ENCODE measurements at places on chromosomes 13 and 19.

GRCh38 chr19:54682306-54682856 is 19.6 kb downstream of the LILRB4 start:
- no peak for DNase-seq

DNA sequence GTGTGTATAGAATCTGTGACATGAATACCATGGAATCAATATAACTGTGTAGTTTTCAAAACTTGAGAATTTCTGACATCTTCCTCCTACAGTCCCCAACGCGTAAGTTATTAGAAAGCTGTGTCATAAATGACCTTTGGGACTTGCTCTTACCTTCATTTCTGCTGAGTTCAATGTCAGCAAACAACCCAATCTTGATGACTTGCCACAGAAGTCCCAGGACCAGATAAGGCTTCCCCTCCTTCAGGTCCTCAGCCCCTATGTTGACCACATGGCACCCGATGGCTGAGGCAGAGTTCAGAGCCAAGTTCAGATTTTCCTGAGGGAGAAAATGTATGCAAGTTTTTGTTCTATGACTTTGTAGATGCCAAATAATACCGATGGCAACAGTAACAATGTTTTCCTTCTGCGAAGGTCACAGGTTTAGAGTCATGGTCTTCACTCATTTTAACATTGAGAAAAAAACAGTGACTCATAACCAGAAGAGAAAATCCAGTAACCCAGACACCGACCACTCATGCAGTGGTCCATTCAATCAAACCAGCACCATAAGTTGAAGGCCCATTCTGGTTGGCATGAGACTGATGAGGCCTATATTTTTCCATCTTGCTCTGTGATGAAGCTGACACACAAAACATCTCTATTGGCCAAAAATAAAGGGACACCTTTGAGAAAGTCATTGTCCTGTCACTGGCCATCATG is 29.2 kb downstream of the LCP1 start:
- DNase-seq, result no peak

DNA sequence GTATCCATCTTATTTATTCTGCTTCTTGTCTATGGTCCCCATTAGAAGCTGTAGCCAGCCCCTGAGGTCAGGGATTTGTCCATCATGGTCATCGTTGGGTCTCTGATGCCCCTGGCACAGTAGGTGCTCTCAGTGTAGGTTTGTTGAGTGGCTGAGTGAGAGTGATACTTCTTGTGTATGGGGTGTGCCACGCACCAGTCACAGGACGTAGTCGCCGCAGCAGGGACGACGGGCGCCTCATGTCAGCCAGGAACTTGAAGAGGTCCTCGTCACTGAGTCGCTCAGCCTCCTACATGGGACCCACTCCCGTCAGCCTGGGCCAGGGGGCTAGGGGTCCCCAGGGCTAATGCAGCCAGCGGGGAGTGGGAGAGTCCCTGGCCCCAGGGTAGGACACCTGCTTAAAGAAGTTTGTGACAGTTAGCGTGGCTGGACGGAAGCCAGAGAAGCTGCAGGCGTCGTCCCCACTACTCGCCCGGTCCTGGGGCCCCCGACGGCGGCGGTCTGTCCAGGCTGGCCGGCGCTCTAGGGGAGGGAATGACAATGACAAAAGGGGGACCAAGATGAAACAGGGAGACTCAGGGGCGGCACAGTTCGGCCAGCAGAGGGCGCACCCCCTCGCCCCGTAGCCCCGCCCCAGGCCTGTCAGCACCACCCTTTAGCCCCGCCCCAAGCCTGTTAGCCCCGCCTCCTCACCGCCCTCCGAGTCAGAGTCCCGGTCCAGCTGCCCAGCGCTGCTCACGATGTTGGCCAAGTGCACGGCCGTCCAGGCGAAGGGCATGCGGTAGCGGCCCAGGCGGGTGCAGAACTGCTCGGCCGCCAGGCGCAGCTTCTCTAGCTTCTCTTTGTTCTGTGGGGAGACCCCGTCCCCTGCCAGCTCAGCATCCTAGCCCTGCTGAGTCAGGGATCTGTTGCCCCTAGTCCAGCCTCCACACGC is 3.7 kb downstream of the ANGPTL8 start:
- peak; percentile 96 for DNase-seq

GRCh38 chr19:11530432-11530831 is 1.5 kb upstream of the ECSIT start:
- DNase-seq, result peak; percentile 95

DNA sequence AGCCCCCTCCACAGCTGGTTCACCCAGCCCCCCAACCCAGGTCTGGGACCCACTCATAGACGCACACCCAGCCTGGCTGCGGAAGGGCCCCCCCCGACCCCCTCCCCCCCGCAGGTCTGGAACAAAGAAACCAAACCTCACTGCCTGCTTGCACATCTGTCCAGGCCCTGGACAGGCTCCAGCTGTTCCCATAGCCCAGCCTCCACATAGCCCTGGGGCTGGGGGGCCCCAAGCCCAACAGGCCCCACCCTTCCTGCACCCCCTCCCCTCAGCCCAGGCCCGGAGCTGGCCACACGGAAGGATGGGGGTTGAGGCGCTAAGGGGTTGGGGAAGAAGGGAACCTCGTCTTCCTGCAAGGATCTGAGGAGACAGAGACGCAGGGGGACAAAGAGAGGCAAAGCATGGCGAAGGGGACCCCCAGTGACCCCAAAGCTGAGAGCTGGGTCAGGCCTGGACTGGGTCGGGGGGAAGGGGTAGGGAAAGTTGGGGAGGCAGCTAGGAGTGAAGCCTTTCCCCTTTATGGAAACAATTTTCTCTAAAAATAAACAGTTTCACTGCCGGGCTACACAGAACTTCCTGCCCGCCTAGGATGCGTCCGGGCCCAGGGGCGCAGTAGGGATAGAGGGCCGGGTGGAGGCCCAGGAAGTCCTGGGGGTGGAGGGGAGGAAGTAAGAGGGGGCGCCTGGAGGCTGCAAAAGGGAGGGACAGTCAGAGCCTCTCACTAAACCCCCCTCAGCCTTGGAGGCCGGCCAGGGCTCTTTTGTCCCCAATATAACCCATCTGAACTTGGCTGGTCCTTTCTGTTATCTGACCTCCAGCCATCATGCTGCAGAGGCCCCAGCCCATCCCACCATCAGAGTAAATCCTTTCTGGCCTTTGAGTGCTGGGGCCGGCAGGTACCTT is 2.4 kb downstream of the KANK2 start:
- DNase-seq, result no peak

- no peak for DNase-seq
Observed at GRCh38 chr13:100128838-100129237, 39.9 kb downstream of the PCCA start.

DNA sequence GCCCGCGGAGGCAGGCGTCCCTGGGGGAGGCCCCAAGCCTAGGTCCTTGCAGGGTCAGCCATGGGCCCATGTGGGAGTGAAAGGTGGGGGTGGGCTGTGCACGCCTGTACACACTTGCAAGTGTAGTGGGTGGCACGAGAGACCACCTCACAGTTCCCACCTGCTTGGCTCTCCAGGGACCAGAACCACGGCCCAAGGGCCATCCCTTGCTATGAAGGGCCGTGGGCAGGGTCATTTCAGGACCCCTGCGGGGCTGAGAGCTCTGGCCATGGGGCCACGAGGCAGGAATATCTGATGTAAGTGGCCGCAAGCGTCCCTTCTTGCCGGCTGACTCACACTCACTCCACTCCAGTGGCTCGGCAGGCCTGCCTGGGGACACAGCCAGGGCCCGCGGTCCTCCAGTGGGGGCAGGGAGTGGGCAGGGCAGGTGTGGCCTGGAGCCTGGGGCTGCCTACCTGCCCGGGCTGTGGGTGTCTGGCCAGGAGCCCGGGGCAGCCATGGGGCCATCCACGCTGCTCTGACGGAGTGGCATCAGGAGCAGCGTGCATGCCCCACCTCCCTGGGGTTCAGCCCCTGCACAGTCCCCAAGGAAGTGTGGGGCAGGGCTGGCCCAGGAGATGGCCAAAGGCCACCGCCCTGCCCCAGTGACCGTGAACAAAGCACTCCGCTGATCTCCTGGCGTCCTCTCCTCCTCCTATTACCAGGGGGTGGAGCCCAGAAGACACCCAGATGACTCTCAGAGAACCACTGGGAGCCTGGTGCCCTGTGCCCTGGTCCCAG is 8.6 kb upstream of the MKNK2 start:
- DNase-seq, result peak; percentile 67

GRCh38 chr19:41646589-41647204 is 19.8 kb upstream of the CEACAM4 start:
- DNase-seq, result no peak

DNA sequence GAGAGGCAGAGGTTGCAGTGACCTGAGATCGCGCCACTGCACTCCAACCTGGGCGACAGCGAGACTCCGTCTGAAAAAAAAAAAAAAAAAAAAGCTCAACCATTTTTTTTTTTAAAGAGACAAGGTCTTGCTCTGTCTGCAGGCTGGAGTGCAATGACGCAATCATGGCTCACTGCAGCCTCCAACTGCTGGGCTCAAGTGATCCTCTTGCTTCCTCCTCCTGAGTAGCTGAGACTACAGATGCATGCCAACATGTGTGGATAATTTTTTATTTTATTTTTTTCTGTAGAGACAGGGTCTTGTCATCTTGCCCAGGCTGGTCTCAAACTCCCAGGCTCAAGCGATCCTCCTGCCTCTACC is 10.3 kb downstream of the EHD2 start:
- DNase-seq, result no peak

GRCh38 chr19:27738569-27739193 is 1474.3 kb downstream of the UQCRFS1 start:
- DNase-seq, result no peak

- no peak for DNase-seq
Observed at GRCh38 chr19:6472713-6473112, 8.6 kb downstream of the CRB3 start.

GRCh38 chr13:75870397-75870903 is 234.3 kb downstream of the LMO7 start:
- peak; percentile 25 for DNase-seq

GRCh38 chr19:12995596-12996405 is 526 bp downstream of the NFIX start:
- no peak for DNase-seq

DNA sequence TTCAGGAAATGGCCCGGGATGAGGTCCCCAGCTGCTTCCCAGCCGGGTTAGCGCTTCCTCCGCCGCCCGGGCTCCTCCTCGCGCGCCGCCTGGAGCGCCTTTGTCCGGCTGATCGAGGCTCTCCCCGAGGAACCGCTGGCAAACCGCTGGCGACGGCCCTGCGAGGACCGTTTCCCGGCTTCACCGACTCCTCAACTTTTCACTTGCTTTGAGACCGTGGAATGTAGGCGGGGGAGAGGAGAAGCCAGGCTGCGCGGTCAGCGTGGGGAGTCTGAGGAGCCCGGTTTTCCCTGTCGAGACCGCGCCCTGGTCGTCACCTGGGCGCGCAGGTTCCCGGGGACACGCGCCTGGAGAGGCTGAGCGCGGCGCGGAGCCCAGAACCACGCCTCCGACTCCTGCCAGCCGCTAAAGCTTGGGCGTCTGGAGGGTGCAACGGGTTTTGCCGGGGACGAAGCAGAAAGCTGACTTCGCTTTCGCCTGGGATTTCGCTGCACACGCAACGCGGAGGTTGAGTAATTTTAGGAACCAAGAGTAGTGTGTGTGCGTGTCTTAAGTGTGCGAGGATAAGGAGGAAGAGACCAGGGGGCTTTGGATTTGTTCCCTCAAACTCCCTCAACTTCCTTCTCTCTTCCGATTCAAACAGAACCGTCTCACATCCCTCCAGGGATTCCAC is 7.3 kb upstream of the DGKH start:
- DNase-seq, result no peak

DNA sequence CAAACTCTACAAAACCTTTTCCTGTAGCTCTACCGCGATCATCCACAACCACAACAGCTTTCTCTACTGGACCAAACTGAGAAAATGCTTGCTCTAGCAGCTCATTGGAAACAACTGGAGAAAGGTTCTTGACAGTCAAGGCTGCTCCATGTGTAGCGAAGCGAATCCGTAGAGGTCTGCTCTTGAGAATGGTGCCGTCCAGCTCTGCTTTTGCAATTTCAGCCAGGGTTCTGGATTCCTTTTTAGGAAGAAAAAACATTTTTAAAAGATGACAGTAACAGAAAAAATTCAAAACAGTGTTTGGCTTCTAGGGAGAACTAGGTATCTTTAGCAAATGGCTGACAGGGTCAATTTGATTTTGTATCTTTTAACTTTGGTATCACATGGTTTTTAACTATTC is 10.4 kb downstream of the PSPC1 start:
- no peak for DNase-seq

DNA sequence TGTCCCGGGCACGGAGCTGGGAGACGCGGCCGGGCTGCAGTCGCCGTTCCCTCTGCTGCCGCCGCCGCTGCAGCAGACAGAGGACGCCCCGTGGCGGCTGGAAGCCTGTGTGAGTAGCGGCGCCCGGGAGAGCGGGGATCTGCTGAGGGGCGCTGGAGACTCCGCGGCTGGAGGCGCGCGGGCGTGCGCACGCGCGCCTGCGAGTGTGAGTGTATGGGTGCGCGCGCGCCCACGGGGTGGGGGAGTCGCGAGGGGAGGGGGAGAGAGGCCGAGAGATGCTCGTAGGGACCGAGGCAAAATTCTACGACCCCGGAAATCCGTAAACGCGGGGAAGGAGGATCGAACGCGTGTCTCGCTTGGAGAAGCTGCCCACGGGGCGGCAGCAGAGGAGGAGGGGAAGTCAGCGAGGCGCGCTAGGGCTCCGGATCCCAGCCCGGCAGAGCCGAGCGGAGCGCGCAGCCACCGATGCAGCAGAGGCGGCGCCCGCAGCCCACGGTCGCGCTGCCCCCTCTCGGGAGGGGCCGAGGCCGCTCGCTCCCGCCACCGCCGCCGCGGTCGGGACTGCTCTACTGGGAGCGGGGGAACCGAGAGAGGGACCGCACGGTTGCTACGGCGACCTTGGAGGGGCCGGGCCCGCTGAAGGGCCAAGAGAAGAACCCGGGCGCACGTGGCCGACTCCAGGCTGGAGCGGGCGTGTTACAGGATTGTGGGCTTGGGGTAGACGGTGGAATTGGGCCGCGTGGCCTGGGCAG is at the start of gene ENOX1:
ENOX1 (minus strand) TSS at position 207 of the 752 bp plus-strand sequence.
- DNase-seq, result peak; percentile 55

DNA sequence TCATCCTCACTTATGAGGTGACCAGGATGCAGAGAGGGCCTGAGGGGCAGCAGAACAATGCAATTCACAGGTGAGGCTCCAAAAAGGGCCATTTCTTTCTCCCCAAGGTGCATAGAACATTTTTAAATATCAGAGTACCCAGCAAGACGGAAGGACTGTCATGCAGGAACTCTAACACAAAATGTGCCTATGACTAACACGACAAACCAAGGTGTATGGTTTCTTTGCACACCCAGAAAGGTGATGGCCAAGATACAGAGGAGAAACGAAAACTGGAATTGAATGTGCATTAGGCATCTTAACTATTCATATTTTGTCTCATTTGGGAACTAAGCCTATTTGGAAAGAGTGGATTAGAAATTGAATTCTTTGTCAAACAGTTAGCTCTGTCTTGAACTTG is 29.9 kb downstream of the SHISA2 start:
- no peak for DNase-seq
